ENCODE measurements at places on chromosomes 16 and 17. TPM values are rescaled to one million over a fixed set of nuclear protein-coding genes. Genes with fewer than 3 reads are reported as not detected.

The SPATA22 gene
- total RNA-seq: not detected

GRCh38 chr17:46832331-46832821 lies 13.9 kb upstream of the WNT3 start:
- DNase-seq: no peak

GRCh38 chr17:76018801-76019200 lies 8.3 kb downstream of the EVPL start:
- no peak for DNase-seq

The TBC1D28 gene
- total RNA-seq: not detected

The RNF227 gene
- total RNA-seq: 7.8 TPM

The HNF1B gene
- total RNA-seq: not detected

The METTL16 gene
- 63.9 TPM for total RNA-seq

GRCh38 chr16:4523686-4524085 lies 14.9 kb downstream of the CDIP1 start:
- no peak for DNase-seq

DNA sequence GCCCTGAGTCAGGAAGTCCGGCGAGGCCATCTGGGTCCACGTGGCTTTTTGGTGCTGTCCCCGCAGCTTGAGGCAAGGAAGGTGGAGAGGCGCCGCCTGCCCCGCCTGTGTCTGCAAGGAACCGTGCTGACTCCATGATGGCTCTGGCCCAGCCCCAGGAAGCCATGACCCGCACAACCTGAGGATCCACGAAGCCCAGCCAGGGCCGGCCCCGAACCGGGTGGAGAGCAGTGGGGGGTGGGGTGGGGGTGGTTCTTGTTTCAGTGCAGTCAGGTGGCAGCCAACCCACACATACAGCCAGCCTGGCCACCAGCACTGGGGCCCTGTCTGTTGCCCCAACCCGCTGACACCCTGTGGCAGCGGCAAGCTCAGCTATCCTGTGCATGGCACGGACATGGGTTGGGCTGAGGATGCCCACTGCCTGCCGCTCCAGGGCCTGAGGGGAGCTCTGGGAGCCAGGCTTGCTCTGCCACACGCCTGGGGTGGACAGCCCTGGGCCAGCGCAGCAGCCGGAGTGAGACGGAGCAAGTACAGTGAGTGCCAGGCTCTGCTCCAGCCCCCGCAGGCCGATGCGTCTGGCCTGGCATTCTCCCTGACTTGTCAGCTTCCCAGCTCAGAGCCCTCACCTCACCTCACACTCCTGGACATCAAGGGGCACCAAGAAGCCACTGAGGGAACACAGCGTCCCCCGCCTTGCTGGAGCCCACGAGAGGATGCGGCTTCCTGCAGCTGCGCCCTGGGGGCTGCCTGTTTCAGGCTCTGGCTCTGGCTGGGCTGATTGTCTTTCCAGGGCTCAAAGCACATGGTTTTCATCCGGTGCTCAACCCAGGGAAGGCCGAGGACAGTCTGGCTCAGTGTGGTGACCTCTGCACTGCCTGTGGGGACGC lies 68.8 kb downstream of the LMF1 start:
- DNase-seq: no peak

GRCh38 chr16:86942151-86943051 lies 364.1 kb downstream of the FOXL1 start:
- DNase-seq: no peak

DNA sequence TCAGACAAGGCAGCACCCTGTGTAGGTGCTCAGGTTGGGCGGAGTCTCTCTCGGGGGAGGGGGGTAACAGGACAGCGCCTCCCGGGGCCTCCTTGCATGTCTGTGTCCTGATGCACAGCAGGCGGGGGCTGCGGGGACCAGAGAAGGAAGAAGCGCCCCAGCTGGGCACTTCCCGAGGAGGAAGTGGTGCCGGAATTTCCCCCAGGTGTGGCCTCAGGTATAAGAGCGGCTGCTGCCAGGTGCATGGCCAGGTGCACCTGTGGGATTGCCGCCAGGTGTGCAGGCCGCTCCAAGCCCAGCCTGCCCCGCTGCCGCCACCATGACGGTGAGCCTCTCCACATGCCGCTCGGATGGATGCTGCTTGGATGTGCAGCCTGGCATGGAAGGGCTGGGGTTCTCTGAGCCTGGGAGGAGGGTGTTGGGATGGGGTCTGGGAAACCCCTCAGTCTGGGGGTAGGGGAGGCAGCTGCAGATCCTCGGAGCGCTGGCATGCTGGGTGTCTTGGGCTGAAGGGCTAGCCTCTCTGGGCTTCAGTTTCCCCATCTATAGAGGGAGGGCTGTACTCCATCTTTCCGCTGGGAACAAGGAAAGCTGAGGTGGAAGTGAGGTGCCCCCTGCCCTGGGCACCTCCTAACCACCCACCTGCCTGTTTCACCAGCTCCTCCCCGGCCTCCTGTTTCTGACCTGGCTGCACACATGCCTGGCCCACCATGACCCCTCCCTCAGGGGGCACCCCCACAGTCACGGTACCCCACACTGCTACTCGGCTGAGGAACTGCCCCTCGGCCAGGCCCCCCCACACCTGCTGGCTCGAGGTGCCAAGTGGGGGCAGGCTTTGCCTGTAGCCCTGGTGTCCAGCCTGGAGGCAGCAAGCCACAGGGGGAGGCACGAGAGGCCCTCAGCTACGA lies at the start of gene IL17C:
IL17C (plus strand) TSS at position 250 of the 908 bp plus-strand sequence; CDS start at position 320, 70 bp downstream.
- no peak for DNase-seq

- DNase-seq: no peak
Measured at GRCh38 chr16:20928774-20929411, 28.3 kb downstream of the LYRM1 start.

Data from naive thymus-derived CD8-positive, alpha-beta T cell (primary cell).